ENCODE measurements at places on chromosomes 11 and 22.

DNA sequence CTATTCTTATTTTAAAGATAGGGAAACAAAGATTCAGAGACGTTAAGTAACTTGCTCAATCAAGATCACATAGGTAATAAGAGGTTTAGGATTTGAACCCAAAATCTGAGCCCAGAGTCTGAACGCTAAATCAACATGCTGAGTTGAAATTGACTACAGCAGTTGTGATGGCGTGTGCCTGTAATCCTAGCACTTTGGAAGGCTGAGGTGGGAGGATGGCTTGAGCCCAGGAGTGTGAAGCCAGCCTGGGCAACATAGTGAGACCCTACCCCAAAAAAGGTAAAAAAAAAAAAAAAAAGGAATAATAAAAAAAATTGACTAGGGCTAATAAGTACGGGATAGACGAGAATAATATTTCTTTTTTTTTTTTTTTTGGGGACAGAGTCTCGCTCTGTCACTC is 1.4 kb upstream of the NR1H3 start:
- DNase-seq = no peak

- peak; percentile 75 for DNase-seq
Observed at GRCh38 chr11:35362521-35362980, 56.8 kb downstream of the SLC1A2 start.

DNA sequence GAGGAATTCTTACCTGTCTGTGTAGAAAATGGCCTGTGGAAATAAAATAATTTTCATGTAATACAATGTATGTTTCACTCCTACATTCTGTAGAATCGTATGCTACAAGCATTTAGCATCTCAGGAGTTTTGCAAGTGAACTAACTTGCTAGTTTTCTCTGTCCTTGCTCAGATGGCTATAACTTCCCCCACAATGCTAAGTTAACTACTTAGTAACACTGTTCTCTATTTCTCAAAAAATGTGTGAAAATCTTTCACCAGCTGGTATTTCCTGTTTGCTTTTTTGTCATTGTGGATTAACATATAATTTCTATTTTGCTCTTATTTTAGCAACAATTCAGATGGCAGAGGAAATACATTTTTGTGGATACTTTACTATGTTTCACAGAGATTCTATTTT is 4.4 kb downstream of the OR4S2 start:
- no peak for DNase-seq

GRCh38 chr11:2256951-2257700 is 13.3 kb downstream of the ASCL2 start:
- no peak for DNase-seq

GRCh38 chr22:28207281-28208030 is 288.4 kb upstream of the PITPNB start:
- no peak for DNase-seq

DNA sequence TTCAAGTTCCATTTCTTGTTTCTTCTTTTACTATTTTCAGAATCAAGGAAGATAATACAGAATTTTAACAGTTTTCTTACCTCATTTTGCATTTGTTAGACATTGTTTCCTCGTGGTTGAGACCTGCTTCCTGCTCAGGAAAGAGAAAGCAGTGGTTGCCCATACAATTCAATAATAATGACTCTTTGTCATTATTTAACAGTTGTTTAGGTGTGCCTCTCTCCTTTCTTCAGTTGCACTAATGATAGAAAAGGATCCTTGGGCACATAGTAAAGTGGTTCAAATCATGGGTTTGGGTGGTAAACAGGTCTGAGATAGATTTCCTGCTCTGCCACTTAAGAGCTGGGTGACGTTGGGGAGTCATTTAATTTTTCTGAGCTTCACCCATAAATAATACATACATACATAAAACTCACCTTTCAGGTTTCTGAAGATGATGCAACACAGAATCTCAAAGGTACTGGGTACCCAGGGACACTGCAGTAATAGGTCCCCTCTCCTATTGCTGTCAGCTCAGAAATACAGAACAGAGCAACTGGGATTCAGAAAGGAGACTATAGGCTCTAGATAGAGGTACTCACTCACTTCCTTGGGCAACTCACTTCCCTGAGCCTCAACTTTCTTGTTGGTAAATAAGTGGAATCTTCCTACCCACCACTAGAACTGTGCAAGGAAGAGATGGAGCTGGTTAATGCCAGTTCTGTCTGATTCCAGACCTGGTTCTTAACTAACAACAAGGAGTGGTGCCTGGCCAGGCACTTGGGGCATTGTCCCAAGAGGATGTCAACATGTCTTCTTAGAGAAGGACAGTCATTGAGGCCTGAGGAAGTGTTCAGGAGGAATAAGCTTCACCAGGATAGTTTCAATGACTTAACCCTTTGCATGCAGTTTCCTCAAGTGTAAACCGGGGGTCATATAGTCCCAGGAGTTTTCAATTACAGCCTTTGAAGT is 34.9 kb downstream of the CD44 start:
- DNase-seq = no peak

DNA sequence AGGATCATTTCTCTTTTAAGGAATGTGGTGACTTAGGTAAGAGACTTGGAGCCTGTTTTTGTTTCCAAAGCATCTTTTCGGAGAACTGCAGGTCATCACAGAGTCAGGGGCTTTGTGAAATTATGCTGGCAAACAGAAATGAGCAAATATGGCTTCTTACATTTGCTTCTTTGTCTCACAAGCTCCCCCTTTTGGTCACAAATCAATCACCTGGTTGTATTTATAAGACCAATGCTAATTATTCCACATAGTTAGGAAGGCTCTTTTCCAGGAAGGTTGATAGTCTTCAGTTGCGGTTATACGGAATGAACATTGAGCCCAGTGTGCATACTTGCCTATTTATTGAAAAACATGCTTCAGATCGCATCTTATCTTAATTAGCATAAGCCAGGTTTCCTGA is 34.6 kb upstream of the CEP126 start:
- DNase-seq = peak; percentile 29

DNA sequence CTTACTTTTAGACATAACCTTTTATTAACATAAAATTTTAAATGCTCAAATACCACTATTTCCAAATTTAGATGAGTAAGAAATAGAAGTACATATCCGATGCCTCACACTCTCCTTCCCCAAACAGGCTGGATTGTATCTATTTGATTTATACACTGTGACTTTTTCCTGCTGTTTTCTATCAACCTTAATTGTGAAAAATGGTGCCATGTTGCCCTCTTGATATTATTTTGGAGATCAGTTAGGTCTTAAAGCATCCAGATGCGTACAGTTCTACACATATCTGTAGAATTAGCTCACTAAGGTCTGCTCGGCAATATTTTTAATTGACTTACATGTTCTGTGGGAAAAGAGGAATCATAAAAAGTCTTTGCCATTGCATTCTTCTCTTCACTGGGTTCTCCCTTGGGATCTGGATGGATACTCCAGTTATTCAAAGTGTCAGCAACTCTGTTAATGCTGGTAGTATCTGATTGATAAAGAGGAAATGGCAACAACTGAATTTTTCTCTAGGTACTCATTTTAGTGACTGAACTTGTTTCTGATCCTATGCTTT is 27.2 kb downstream of the EIF3M start:
- no peak for DNase-seq

DNA sequence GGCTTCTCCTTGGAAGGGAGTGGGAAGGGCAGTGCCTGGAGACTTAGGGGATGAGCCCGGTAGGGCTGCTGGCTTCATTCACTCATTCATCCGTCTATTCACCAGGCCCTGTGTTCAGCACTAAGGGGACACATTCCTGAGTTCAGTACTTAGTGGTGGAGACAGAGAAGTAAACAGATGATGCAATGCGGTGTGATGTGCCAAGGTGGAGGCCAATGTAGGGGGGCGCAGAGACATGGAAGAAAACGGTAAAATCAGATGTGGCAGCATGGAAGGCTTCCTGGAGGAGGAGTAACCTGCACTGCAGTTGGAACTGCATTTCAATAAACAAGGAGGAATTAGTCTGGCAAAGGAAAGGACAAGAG is 21.3 kb downstream of the GRIK4 start:
- DNase-seq = no peak

DNA sequence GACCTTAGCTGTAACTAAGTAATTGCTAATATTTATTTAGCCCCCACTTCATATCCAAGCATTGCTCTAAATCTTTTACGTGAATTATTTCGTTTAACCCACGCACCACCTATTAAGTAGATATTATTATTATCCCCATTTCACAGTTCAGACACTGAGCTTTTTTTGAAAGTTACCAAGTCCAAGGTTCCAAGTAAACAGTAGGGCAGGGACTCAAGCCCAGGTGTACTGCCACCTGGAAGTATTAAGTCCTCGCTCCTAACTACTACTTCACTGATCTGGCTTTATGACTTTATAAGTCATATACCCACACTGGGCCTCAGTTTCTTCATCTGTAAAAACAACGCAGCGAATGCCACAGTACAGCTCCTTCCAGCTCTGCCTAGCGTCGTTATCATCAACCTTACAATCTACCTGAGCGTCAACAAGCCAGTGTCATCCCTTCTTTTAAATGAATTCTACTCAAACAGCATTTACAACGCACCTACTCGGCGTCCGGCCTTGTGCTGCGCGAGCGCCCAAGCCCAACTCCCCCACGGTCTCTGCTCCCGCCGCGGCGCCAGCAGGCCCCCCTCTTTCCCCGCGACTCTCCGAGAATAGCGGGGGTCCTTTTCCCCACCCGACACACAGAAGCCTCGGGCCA is 624 bp downstream of the TMEM41B start:
- no peak for DNase-seq

DNA sequence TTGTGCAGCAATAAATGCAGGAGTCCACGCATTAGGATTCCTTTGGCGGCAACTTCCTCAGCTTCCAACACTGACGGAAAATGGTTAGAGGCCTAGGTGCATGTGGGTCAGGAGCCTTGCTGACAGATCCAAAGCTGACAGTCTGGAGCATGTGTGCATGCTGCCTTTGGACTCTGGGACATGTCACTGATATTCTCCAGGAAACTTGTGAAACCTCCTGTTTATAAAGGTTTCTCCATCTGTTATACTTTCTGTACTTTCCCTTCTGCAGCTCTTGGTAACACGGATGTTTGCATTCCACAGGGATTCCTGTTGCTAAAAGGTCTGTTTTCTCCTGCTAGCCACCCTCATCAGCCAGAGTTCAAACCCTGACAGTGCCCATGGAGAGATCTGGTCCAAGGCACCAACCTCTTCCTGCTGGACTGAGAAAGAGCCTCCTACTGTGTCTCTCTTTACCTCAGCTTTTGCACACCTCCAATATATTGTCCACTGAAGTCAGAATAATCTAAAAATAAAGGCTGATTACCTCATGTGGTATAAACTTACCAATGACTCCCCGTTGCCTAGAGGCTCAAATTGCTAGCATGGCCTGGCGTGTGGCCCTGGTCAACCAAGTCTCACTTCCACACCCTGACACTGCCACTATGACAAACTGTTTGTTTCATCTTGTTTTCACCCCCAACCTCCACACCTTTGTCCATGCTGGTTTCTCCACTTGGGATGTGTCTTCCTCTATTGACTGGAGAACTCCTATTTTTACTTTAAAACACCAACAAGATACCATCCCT is 31.1 kb upstream of the LYVE1 start:
- no peak for DNase-seq

GRCh38 chr11:30876663-30877396 is 290.7 kb upstream of the MPPED2 start:
- DNase-seq = no peak

DNA sequence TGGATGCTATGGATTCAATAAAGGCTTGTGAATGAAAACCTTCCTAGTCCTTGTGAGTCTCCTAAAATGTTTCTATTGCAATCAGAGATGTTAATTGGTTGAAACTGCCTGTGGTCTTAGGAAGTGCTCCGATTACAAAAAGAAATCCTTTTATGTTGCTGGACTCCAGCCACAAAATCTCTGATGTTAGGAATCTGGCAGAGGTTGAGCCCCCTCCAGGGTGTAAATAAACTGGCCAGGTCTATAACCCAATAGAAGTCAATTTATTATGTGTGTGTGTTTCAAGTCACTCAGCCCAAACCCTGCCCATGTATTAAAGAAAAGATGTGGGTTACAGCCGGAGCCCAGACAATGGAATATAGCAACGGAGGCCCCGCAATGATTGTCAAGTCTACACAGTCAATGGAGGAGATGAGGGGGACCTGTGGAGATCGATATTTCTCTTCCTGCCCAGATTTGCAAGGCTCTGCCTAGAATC is 218.1 kb upstream of the SORL1-AS1 start:
- no peak for DNase-seq

DNA sequence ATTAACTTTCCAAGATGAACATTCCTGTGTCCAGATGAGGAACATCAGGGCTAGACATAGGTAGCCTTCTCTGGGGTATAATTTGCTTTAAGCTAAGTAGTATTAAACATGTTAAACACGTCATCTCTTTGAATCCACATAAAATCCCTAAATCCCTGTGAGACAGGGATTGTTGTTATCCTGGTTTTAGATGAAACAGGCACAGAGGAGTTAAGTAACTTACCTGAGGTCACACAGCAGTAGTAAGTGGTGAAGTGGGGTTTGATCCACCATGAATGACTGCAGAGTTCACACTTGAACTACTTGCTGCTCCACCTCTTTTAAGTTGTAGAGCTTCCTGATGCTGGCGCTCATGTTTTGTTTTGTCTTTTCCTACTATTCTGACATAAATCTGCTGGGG is 82.6 kb upstream of the NNMT start:
- DNase-seq = no peak

DNA sequence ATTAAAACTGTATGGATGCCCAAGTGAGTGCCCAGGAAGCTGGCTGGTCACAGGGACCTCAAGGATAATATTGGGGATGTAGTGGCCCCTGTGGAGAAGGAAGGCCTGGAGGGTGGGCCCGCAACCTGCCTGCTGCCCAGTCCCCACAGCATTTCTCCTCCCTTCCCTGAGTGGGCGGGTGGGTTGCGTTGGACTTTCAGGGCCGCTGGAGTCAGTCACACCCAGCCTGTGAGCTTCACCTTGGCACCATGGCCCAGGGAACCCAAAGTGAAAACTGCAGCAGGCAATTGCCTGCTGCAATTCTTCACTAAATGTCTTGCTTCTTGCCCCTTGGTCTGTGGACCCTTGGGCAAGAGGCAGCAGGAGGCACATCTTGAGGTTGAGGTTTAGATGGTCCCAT is 4.7 kb downstream of the GNAZ start:
- no peak for DNase-seq

- DNase-seq = no peak
Observed at GRCh38 chr11:22901603-22902002, 41.3 kb upstream of the CCDC179 start.

DNA sequence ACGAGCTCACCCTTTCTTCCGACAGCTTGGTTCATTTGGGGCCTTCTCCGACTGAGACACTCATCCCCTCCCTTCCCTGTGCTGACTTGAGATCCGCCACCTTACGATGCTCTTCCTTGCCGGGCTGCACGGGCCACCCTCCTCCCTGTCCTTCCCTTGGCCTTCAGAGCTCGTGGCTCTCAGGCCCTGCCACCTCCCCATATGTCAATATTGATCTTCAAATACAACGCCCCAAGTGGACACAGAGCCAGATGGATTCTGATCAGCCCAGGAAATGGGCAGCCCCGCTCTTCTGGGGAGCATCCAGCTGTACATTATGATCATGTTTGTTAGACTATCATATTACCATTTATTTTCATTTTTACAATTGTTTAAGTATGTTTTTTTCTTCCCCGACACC is 812.8 kb downstream of the TBC1D22A start:
- no peak for DNase-seq

DNA sequence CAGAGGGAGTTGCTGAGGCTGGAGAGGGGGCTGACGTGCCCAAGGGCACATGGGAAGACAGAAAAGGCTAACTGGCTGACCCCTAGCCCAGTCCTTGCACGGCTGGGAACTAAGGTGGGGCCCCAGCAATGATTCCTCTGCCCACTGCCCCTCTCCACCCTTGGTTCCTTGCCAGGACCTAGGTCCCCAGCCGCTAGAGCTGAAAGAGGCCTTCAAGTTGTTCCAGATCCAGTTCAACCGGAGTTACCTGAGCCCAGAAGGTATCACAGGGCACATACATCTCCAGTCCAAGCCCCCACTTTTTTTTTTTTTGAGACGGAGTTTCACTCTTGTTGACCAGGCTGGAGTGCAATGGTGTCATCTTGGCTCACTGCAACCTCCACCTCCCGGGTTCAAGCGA is 390 bp downstream of the CTSW start:
- DNase-seq = no peak
